ENCODE measurements at places on chromosomes 4 and X.

- H3K4me3 ChIP-seq = no peak overlapping the region
- no peaks in the 10 kb centered on the region for H3K27me3 ChIP-seq
- H3K27ac ChIP-seq = no peak overlapping the region
- no peaks in the 10 kb centered on the region for H3K36me3 ChIP-seq
- H3K4me1 ChIP-seq = no peaks in the 10 kb centered on the region
Observed at GRCh38 chrX:150299579-150299978, 63.5 kb upstream of the MAMLD1 start.

- H3K36me3 ChIP-seq = peaks cover 5% of the 10 kb centered on the region
- H3K4me1 ChIP-seq = no peaks in the 10 kb centered on the region
- H3K27ac ChIP-seq = no peak overlapping the region
- no peak overlapping the region for H3K4me3 ChIP-seq
Observed at GRCh38 chr4:121838136-121838535, 14.5 kb upstream of the CCNA2 start.

DNA sequence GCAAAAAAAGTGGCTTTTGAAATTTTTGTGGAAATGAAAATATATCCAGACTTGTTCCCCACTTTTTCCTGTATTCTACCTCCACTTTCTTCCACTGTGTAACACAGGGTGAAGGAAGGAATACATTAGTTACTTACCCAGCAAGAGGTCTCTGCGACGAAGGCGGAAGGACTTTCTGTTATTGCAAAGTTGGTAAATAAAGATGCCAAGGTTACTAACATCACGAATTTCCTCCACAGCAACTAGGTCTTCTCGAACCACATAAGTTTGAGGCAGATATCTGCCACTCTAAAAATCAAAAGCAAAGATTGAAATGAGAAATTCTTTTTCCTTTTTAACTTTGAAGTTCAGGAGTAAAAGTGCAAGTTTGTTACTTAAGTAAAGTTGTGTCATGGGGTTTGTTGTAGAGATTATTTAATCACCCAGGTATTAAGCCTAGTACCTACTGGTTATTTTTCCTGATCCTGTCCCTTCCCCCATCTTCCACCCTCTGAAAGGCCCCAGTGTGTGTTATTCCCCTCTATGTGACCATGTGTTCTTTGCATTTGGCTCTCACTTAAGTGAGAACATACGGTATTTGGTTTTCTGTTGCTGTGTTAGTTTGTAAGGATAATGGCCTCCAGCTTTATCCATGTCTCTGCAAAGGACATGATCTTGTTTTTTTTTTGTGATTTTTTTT, 5.8 kb downstream of the ITM2A start:
- no peak for DNase-seq
- H3K27ac ChIP-seq = no peak overlapping the region
- H3K36me3 ChIP-seq = no peaks in the 10 kb centered on the region
- no peaks in the 10 kb centered on the region for H3K27me3 ChIP-seq

GRCh38 chr4:1251773-1252066, 2.8 kb upstream of the CTBP1 start:
- H3K36me3 ChIP-seq = peaks cover 15% of the 10 kb centered on the region
- no peak overlapping the region for H3K4me3 ChIP-seq
- H3K27ac ChIP-seq = no peak overlapping the region
- no peaks in the 10 kb centered on the region for H3K27me3 ChIP-seq
- peak; percentile 38 for DNase-seq
- peaks cover 32% of the 10 kb centered on the region for H3K4me1 ChIP-seq

- no peak overlapping the region for H3K27ac ChIP-seq
- no peaks in the 10 kb centered on the region for H3K27me3 ChIP-seq
Observed at GRCh38 chrX:104172788-104173187, 6.5 kb downstream of the FAM199X start.

GRCh38 chrX:52509916-52510315, 6.9 kb downstream of the XAGE1B start:
- DNase-seq = no peak
- no peak overlapping the region for H3K27ac ChIP-seq
- no peaks in the 10 kb centered on the region for H3K4me1 ChIP-seq

GRCh38 chrX:80812176-80812575, 2.5 kb upstream of the BRWD3 start:
- no peak overlapping the region for H3K4me3 ChIP-seq
- no peak overlapping the region for H3K27ac ChIP-seq
- DNase-seq = peak; percentile 79

DNA sequence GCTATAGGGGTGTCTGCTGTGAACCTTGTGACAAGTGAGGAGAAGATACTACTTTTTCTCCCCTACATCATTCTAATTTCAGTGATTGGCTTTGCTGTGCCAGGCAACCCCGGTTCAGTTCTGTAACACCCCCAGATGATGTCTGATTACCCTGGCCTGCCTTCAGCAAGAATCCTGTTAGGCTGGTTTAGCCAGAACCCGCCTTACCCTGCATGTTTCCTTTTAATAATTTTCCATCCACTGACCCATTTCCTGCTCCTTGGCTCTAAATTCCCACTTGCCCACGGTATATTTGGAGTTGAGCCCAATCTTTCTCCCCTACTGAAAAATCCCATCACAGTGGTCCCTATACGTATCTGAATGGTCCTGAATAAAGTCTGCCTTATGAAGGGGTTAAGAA, 46.5 kb upstream of the HPSE start:
- no peak for DNase-seq
- no peaks in the 10 kb centered on the region for H3K27me3 ChIP-seq

- H3K4me1 ChIP-seq = no peaks in the 10 kb centered on the region
- H3K4me3 ChIP-seq = no peak overlapping the region
- peaks cover 57% of the 10 kb centered on the region for H3K27me3 ChIP-seq
- DNase-seq = no peak
Observed at GRCh38 chrX:108735091-108735678, 1.2 kb downstream of the IRS4 start.

GRCh38 chrX:31316340-31316991, 244.6 kb upstream of the FTHL17 start:
- H3K4me1 ChIP-seq = no peaks in the 10 kb centered on the region
- H3K27ac ChIP-seq = no peak overlapping the region
- no peak for DNase-seq
- H3K4me3 ChIP-seq = no peak overlapping the region
- H3K27me3 ChIP-seq = no peaks in the 10 kb centered on the region
- no peaks in the 10 kb centered on the region for H3K36me3 ChIP-seq

- H3K4me1 ChIP-seq = no peaks in the 10 kb centered on the region
- H3K36me3 ChIP-seq = no peaks in the 10 kb centered on the region
- no peak for DNase-seq
- H3K4me3 ChIP-seq = no peak overlapping the region
- no peaks in the 10 kb centered on the region for H3K27me3 ChIP-seq
Observed at GRCh38 chrX:101729986-101730385, 70.3 kb upstream of the ARMCX2 start.

- no peaks in the 10 kb centered on the region for H3K4me1 ChIP-seq
- peaks cover 7% of the 10 kb centered on the region for H3K36me3 ChIP-seq
- DNase-seq = no peak
- no peaks in the 10 kb centered on the region for H3K27me3 ChIP-seq
- H3K4me3 ChIP-seq = no peak overlapping the region
- no peak overlapping the region for H3K27ac ChIP-seq
Observed at GRCh38 chr4:153290134-153290533, 54.4 kb upstream of the MND1 start.

GRCh38 chr4:73675623-73676022, 55.4 kb upstream of the RASSF6 start:
- H3K36me3 ChIP-seq = no peaks in the 10 kb centered on the region
- no peaks in the 10 kb centered on the region for H3K27me3 ChIP-seq
- no peak overlapping the region for H3K4me3 ChIP-seq
- H3K4me1 ChIP-seq = no peaks in the 10 kb centered on the region
- H3K27ac ChIP-seq = no peak overlapping the region

GRCh38 chrX:57135287-57135686, 1.9 kb downstream of the SPIN2A start:
- no peaks in the 10 kb centered on the region for H3K36me3 ChIP-seq
- DNase-seq = no peak
- no peak overlapping the region for H3K27ac ChIP-seq
- no peaks in the 10 kb centered on the region for H3K4me1 ChIP-seq
- no peaks in the 10 kb centered on the region for H3K27me3 ChIP-seq

DNA sequence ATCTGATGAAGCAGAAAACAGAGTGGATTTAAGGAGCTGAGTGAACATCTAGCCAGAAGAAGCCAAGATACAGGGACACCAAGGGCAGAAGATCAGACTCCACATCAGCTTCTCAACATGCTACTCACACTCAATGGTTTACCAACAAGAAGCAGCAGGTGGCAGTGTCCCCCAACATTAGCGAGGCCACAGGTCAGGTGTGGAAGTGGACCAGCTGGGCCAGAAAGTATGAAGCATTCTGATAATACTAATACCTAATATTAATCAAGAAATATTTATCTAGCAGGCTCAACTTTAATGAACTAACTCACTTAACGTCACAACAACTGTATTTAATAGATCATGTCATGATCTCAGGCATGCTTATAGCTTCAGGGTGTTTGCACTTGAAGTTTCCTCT, 73.4 kb upstream of the TTC29 start:
- no peaks in the 10 kb centered on the region for H3K4me1 ChIP-seq
- no peak overlapping the region for H3K27ac ChIP-seq
- H3K4me3 ChIP-seq = no peak overlapping the region
- DNase-seq = peak; percentile 78

- no peaks in the 10 kb centered on the region for H3K36me3 ChIP-seq
- no peaks in the 10 kb centered on the region for H3K27me3 ChIP-seq
- H3K4me3 ChIP-seq = peak overlapping the region; percentile 71
- peaks cover 31% of the 10 kb centered on the region for H3K4me1 ChIP-seq
- H3K27ac ChIP-seq = no peak overlapping the region
Observed at GRCh38 chr4:107721436-107722100, 1.5 kb upstream of the PAPSS1 start.

- no peak for DNase-seq
- no peak overlapping the region for H3K4me3 ChIP-seq
- H3K27ac ChIP-seq = no peak overlapping the region
Observed at GRCh38 chr4:112127048-112127637, 18.1 kb upstream of the FAM241A start.
